ENCODE measurements at places on chromosomes 11 and 22.

DNA sequence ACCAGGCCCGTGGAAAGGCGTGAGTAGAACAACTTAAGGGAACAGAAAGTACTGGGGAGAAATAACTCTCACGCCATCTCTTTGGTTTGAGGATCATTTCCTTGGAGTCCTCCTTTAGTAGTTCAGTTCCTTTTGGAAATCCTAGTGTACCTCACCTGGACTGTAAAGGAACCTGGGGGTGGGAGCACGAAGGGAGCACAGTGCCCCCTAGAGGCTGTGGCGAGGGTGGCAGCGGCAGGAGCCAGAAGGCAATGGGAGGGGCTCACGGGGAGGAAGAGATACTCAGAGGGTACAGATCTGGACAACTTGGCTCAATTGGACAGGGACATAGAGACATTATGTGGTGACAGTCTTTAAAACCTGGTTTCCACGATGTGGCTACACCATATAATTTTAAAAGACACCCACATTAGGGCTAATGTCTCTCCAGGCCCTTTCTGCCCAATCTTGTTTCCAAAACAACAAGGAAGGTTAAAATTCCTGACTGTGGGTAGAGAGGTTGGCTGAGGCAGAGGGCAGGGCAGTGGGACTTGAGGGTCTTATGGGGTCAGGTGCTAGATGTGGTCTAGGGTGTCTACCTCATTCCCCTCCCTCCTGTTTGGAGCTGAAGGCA lies 87.0 kb downstream of the CSNK2A3 start:
- peak; percentile 18 for DNase-seq

GRCh38 chr11:122743949-122744348 lies 88.4 kb downstream of the UBASH3B start:
- DNase-seq = peak; percentile 52

GRCh38 chr22:22927196-22927887 lies 39.7 kb downstream of the IGLL5 start:
- DNase-seq = no peak

DNA sequence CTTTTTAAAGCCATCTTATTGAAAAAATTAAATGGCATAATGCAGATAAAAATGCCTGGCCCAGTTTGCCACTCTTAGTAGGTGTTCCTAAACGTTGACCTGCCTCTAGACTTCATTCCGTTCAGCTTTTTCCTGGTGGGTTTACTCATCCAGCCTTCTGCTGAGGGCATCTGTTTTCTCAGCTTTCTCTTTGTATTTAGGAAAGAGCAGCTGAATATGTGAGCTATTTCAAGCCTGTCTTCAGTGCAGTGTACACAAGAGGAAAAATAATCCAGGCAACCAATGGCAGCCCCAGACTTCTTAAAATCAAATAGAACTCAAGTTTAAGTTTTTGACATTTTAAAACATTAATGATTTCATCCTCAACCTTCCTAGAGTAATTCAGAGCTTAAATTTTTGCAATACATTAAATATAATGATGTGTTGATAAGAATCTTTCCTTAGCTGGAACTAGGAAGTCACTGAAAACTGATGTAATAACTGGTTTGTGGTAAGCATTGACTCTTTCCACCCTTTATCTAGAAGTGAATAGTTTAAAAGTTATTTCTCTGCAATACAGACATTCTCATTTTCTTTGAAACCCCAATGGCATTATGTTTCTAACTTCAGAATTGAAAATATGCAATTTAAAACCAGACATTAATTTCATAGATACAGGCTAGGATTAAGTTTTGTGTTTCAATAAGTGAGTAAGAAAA lies 165.4 kb downstream of the AASDHPPT start:
- DNase-seq = no peak

GRCh38 chr11:45264839-45265515 lies 21.2 kb downstream of the SYT13 start:
- no peak for DNase-seq

- no peak for DNase-seq
Observed at GRCh38 chr11:70695086-70695960, 297.0 kb downstream of the CTTN start.

- no peak for DNase-seq
Observed at GRCh38 chr11:65586676-65587075, 8.9 kb downstream of the KCNK7 start.

GRCh38 chr11:104654181-104654813 lies 244.0 kb downstream of the CASP12 start:
- no peak for DNase-seq

DNA sequence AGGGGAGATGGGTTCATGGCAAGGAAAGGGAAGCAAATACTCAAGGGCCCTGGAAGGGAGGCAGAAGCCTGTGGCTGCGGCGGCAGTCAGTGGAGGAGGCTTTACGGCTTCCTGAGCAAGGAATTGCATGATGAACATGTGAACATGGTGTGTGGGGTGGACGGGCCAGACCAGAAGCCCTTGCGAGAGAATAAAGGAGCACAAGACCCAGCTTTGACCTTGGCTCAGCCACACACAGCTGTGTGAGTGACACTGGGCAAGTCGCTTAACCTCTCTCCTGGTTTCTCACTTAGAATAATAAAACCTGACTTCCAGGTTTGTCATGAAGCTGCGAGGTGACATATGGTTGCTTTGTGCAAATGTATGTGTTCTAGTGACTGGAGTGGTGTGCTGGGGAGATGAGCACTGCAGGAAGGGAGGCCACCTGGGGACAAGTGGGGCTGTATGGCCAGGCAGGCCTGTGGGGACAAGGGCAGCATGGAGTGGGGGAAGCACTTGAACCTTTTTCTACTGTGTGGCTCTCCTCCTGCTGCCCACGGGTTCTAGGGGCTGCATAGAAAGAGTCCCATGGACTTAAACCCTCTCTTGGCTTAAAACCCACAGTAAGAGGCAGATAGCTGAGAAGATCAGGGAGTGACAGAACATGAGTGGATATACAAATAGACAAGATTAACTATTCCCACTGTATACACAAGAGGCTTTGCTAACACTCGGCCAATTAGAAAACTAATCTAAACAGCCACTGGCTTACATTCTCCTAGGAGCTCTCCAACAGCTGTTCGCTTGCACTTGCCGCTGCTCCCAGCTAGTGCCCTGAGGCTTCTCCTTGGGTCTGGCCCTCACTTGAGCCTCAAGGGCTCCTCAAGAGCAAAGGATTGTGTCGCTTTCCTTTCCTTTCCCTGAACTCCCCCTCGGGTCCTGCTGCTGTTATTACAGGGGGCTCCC lies 67.3 kb upstream of the CDON start:
- DNase-seq = no peak

DNA sequence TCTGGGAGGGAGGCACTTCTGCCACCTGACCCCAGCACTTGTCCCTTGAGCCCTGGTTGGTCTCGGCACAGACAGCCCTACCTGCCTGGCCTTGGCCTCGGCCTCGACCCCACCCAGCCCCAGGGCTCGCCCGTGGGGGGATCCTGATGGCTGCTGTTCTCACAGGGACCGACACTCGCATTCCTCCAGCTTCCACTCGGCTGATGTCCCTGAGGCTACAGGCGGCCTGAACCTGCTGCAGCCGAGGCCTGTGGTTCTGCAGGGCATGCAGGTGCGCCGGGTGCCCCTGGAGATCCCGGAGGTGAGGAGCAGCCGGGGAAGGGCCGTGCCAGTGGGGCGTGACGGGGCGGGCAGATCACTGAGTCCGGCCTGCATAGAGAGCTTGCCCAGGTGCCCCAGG lies 5.1 kb downstream of the PCNX3 start:
- no peak for DNase-seq

DNA sequence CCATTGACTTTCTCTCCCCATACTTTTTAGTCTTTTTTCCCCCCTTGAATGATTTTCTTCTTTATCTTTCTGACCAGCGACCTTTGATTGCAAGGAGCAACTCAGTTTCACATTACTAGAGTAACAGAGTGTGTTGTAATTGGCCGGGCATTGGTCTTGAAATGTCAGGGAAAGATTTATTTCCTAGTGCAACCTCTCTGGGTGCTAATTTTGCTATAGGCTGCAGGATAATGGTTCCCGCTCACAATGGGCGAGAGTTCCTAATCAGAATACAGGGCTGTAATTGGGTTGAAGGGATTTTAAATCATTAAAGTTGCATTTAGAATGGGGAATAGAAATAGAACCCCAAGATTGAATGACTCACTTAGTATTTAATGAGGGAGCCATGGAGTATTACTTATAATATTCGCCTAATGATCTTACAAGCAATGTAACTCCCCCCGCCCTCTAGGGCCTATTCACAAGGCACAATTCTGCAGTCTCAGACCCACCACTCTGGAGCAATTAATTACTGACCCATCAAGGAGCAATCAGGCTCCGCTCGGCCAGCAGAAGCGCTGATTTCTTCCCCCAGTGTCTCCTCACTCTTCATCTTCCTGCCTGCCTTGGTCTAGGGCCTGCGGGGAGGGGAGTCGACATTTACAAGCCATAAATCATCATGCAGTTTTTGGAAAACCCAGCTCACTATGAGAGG lies 725.9 kb downstream of the NTM start:
- no peak for DNase-seq

DNA sequence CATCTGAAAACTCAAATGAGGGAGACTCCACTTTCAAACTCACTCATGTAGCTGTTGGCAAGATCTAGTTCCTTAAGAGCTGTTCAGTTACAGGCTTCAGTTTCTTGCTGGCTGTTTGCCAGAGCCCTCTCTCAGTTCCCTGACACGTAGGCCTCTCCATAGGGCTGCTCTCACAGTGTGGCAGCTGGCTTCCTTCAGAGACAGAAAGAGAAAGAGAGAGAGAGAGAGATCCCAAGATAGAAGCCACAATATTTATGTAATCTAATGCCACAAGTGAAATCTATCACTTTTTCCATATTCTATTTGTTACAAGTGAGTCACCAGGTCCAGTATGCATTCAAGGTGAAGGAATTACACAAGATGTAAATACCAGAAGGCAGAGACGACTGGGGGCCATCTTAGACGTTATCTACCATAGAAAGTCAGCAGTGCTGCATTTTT lies 168.8 kb downstream of the RCN1 start:
- no peak for DNase-seq

GRCh38 chr11:45798793-45799441 lies 6.0 kb upstream of the SLC35C1 start:
- no peak for DNase-seq

DNA sequence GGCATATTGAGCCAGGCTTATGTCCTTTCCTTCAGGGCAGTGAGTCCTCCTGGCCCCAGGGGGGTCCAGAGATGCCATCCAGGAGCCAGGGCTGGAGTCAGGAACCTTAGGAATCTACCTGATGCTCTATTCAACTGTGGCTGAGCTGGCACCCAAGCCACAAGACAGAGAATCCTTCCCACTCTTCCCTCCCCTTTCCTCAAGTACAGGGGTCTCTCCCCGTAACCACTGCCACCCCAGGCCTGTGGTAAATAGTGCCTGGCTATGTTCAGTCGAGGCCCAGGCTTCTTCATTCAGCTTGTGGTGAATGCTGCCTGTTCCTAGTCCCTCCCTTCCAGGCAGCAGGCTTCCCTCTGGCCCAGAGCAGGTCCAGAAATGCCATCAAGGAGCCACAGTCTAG lies 45.5 kb upstream of the THY1 start:
- no peak for DNase-seq

GRCh38 chr11:47149782-47150181 lies 26.9 kb downstream of the ARFGAP2 start:
- DNase-seq = no peak

- DNase-seq = no peak
Observed at GRCh38 chr22:23063539-23064380, 6.6 kb upstream of the GNAZ start.

- no peak for DNase-seq
Observed at GRCh38 chr11:70048279-70049024, 29.7 kb upstream of the ANO1 start.

DNA sequence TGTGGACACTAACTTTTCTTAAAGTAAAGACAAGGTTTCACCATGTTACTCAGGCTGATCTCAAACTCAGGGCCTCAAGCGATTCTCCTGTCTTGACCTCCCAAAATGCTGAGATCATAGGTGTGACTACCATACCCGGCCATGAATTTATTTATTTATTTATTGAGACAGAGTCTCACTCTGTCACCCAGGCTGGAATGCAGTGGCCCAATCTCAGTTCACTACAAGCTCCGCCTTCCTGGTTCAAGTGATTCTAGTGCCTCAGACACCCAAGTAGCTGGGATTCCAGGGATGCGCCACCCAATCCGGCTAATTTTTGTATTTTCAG lies 29.7 kb upstream of the PCF11 start:
- DNase-seq = no peak

- no peak for DNase-seq
Observed at GRCh38 chr11:103368145-103368544, 258.9 kb downstream of the DYNC2H1 start.

DNA sequence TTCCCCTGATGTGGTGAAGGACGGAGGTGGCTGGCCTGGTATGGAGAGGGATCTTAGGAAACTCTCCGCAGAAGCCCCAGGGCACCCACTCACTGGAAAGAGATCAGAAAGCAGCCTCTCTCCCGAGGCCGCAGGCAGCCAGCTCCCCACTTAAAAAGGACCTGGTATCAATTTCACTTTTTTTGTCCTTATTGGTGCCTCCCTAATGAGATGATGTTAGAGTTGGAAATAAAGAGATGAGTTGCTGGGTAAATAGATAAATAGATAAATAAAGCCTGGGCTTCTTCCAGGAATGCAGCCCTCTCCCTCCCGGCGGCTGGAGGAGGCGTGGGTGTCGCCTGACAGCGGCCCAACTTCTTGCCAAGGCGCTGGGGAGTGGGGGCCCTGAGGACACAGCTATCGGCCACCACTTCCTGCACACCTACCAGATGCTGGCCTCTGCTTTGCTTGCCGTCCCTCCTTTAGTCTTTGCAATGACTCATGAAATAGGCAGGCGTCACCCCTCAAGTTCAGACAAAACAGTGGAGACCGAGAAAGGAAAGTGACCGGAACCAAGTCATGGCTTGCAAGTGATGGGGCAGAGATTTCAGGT lies 42.9 kb downstream of the LINC01488 start:
- DNase-seq = no peak

DNA sequence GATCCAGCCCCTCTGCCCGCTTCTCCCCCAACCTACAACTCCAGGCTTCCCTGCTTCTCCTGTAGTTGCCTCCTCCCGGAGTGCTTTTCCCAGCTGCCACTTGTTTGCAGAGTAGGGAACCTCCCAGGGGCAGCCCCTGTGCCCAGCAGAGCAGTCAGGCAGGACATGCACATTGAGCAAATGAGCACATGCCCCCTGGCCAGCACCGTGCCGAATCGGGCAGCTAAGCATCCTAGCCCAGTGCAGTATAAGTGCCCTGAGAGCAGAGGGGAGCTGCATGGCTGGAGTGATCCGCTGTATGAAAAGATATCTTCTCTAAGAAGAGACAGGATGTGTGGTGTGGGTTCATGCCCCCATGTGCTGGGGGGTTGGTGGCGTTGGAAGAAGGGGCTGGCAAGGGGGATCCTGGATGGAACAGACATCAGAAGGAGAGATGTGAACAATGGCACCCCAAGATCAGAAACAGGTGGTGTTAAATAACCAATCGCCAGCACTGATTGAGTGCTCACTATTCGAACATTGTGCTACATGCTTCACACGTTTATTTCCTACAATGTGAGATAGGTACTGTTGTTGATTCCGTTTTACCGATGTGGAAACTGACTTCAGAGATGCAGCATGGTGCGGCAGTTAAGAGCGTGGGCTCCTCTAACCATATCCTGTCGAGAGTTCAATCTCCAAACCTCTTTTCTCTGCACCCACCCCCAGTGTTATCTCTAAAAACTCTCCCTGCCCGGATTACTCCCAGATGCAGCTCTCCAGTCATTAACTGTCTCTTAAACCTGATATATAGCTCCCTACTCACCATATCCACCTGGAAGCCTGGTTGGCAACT lies 1.2 kb downstream of the AIP start:
- DNase-seq = no peak
